Epithelial cell of proximal tubule (primary cell): ENCODE measurements at places on chromosomes 12 and 14. TPM values are rescaled to one million over a fixed set of nuclear protein-coding genes. Genes with fewer than 3 reads are reported as not detected.
A peak's percentile ranks its signal among the peaks of the same experiment; 100 is the strongest.

SLC10A1 gene
- total RNA-seq = not detected in 2 replicates

KRT82 gene
- not detected in 2 replicates for total RNA-seq

DNA sequence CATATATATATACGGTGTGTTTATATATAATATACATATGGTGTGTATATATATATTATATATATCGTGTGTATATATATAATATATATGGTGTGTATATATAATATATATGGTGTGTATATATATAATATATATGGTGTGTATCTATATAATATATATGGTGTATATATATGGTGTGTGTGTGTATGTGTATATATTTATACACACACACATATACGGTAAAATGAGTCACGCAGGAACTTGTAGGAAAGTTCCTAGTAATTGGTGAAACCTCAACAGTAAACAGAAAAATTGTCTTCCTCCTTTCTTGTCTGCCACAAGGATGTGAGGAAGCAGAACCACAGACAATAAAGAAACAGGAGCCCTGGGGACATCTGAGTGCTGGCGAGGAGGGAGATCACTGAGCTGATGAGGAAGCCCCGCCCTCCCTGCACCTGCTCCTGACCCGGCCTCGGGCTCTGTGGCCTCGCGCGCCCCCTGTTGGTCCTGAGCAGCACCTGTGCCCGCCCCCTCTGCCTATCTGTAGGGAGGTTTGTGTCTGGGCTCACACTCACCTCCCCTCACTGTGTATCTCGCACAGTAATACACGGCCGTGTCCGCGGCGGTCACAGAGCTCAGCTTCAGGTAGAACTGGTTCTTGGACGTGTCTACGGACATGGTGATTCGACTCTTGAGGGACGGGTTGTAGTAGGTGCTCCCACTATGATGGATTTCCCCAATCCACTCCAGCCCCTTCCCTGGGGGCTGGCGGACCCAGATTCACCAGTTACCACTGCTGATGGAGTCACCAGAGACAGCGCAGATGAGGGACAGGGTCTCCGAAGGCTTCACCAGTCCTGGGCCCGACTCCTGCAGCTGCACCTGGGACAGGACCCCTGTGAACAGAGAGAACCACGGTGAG lies 1079.4 kb downstream of the TMEM121 start:
- DNase-seq = no peak

- DNase-seq = no peak
Observed at GRCh38 chr14:69814397-69814796, 17.4 kb upstream of the SLC10A1 start.

DNA sequence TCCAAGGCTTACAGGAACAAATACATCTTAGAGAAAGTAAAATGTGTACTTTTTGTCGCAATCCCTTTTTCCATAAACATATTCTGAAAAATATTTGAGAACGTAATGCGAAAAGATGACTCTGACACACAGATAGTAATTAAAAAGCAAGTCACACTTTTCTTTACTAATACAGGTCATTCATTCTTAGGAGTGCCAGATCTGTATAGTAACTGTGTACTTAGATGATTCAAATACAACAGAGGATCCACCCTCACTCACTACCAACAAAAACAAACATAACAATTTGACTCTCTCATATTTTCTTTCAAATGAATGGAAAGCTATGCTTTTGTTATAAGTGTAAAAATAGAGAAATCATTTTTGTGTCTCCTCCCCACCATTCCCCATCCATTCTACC lies 795.4 kb downstream of the SLC6A15 start:
- DNase-seq = no peak

DNA sequence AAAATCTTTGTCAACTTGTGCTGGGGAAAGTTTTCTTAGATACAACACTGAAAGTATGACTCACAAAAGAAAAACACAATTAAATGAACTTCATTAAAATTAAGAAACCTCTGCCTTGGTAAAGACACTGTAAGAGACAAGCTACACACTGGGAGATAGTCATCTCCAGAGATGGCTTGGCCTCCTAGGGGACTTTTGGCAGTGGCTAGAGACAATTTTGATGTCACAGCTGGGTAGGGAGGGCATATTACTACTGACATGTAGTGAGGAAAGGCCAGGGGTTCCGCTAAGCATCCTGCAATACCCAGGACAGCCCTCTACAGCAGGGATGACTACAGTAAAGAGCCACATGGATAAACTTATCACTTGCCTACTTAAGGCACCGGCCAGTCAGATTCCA lies 8.7 kb upstream of the RNASE4 start:
- no peak for DNase-seq

DNA sequence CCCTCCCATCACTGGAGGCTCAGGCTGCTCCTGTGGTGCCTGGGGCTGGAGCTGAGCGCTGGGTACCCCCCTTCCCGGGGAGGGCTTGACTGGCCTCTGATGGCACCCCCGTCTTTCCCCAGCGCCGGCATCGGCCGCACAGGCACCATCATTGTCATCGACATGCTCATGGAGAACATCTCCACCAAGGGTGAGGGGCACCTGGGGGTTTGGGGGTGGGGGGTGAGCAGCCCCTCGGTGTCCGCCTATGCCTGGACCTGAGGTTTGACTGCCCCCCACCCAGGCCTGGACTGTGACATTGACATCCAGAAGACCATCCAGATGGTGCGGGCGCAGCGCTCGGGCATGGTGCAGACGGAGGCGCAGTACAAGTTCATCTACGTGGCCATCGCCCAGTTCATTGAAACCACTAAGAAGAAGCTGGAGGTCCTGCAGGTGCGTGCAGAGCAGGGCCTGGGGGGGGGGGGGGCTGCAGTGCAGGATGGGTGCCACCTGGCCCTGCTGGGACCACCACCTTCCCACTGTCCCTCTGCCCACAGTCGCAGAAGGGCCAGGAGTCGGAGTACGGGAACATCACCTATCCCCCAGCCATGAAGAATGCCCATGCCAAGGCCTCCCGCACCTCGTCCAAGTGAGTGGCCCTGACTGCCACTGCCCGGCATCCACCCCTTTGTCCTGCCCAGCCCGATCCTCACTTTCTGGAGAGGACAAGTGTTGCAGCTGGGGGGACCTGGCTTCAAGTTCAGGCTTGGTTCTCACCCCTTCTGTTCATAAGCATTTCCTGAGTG lies 8.8 kb downstream of the PTPN6 start:
- no peak for DNase-seq

GRCh38 chr12:46217541-46218321 lies 51.1 kb downstream of the SLC38A1 start:
- DNase-seq = no peak

- DNase-seq = no peak
Observed at GRCh38 chr14:100279563-100279962, 26.7 kb downstream of the SLC25A29 start.

GRCh38 chr12:66647034-66647691 lies 31.7 kb downstream of the GRIP1 start:
- DNase-seq = peak; percentile 81

- no peak for DNase-seq
Observed at GRCh38 chr14:91649930-91650329, 82.0 kb downstream of the CATSPERB start.
